Activated naive CD8-positive, alpha-beta T cell treated with anti-CD3 and anti-CD28 coated beads for 36 hours (primary cell): ENCODE measurements at places on chromosomes 5 and 9. TPM values are rescaled to one million over a fixed set of nuclear protein-coding genes. Genes with fewer than 3 reads are reported as not detected.
A peak's percentile ranks its signal among the peaks of the same experiment; 100 is the strongest.

DNA sequence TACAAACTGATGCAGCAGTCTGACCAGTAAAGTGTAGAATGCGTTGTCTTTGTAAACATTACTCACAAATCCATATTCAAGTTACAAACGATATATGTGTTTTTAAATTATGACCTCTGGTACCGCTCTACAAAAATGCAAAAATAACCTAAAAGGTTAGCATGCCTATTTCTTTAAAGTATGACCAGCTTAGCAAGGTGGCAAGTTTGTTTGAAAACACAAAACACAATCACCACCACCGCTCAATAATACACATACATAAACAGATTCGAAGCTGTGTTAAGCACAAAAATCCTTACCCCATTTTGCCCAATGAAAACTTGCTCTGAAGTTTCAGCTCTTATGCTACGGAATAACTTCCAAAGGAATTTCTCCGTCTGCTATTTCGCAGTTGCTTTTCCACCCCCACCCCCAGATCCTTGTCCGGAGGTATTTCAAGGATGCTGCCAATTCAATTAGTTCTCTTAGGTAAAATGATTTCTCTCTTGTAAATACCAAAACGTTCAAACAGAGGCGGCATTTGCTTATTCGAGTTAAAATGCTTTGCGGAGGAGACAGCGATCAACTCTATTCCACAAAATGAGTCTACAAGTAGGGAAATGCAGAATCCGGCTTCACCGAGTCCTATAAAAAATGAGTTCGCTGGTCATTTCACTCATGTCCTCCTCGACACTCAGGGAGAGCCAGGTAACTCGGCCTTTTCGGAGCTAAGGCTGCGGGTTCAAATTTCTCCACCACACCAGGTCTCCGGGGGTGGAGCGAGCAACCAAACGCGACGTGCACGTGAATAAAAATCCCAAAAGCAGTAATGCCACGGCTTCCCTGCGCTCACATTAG lies 1.2 kb downstream of the HOMER1 start:
- peak overlapping the region; percentile 84 for H3K4me3 ChIP-seq
- peak overlapping the region; percentile 63 for H3K27ac ChIP-seq
- peaks cover 52% of the 10 kb centered on the region for H3K4me1 ChIP-seq
- peaks cover 26% of the 10 kb centered on the region for H3K27me3 ChIP-seq
- H3K36me3 ChIP-seq = peaks cover 14% of the 10 kb centered on the region

The KCNT1 gene
- not detected for total RNA-seq

The ANP32B gene
- total RNA-seq = 405 TPM

DNA sequence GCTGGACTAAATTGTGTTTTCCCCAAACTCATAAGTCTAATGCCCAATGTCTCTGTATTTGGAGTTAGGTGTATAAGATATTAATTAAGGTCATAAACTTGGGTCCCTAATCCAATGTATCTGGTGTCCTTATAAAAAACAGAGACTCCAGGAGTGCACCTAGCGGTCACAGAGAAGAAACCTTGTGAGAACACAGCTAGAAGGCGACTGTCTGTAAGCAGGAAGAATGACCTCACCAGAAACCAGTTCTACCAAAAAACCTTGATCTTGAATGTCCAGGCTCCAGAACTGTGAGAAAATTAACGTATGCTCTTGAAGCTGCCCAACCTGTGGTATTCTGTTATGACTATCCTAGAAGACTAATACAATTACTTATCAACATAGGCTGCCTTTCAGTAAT lies 591.7 kb upstream of the PTPRD start:
- no peaks in the 10 kb centered on the region for H3K27me3 ChIP-seq
- H3K4me1 ChIP-seq = no peaks in the 10 kb centered on the region
- no peak for DNase-seq
- no peaks in the 10 kb centered on the region for H3K36me3 ChIP-seq
- no peak overlapping the region for H3K27ac ChIP-seq
- H3K4me3 ChIP-seq = no peak overlapping the region

- DNase-seq = no peak
- H3K36me3 ChIP-seq = no peaks in the 10 kb centered on the region
- H3K4me1 ChIP-seq = no peaks in the 10 kb centered on the region
Observed at GRCh38 chr5:23461576-23461975, 45.8 kb upstream of the PRDM9 start.

GRCh38 chr9:107480386-107480789 lies 9.2 kb downstream of the KLF4 start:
- no peaks in the 10 kb centered on the region for H3K4me1 ChIP-seq
- DNase-seq = no peak
- no peaks in the 10 kb centered on the region for H3K36me3 ChIP-seq

The GMCL2 gene
- total RNA-seq = not detected

DNA sequence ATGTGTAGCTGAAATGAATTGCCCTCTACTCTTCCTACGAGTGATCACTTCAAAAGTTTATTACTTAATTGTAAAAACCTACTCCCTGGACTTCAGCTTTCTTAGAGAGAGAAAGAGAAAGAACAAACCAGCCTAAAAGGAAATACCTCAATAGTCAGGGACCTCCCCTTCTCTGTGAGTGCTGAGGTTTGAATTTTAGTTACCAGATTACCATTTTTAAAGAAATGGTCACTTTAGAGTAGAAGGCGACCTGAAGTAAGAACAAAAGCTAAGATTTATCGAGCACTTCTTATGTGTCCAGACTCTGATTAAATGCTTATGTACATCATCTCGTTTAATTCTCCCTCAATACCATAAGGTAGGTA lies 11.3 kb downstream of the RAPGEF1 start:
- peak overlapping the region; percentile 90 for H3K27ac ChIP-seq
- H3K4me3 ChIP-seq = peak overlapping the region; percentile 73
- peaks cover 34% of the 10 kb centered on the region for H3K36me3 ChIP-seq
- H3K27me3 ChIP-seq = no peaks in the 10 kb centered on the region

DNA sequence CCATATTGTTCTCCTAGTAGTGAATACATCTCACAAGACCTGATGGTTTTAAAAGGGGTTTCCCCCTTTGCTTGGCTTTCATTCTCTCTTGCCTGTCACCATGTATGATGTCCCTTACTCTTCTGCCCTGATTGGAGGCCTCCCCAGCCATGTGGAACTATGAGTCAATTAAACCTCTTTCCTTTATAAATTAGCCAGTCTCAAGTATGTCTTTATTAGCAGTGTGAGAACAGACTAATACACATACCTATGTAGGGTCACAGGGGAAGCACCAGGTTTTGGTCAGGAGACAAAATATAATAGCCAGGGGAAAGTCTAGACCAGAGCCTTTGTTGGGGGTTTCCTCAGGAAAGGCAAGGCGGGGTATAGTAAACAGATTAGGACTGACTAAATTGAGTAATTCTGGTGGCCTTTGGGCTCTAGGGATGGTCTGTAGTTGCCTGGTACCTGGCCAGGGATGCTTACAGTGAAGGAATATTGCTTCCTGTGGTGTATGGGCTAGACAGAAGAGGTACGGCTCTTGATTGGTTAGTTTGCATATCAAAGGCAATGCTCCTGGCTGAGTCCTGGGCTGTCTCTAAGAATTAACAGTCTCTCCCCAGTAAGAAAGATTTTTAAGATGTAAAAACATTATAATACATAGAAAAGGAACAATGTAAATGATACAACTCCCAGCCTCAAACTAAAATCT lies 254.5 kb downstream of the ELAVL2 start:
- H3K27ac ChIP-seq = no peak overlapping the region
- no peak overlapping the region for H3K4me3 ChIP-seq
- no peak for DNase-seq
- no peaks in the 10 kb centered on the region for H3K27me3 ChIP-seq

DNA sequence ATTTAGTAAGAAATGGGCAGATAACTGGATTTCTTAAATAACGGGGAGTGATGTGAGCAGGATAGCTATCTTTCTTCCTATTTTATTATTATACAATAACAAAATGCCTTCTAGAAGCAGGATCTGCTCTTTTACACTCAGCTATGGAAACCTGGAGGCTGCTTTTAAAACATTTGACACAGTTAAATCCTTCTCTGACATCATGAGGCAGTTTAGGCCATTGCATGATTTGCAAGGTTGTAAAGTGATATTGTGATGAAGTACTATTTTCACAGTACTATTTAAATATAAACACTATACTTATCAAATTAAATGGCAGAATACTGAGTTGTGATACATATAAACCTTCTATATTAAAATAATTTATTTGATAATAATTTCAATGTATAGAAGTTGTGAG lies 93.9 kb downstream of the ZSWIM6 start:
- H3K27me3 ChIP-seq = no peaks in the 10 kb centered on the region
- no peak for DNase-seq
- H3K4me3 ChIP-seq = no peak overlapping the region
- H3K4me1 ChIP-seq = peaks cover 19% of the 10 kb centered on the region
- no peak overlapping the region for H3K27ac ChIP-seq
- peaks cover 10% of the 10 kb centered on the region for H3K36me3 ChIP-seq

The TARS1 gene
- total RNA-seq = 299 TPM

- no peaks in the 10 kb centered on the region for H3K4me1 ChIP-seq
- no peaks in the 10 kb centered on the region for H3K36me3 ChIP-seq
Observed at GRCh38 chr5:150999704-151000442, 20.5 kb upstream of the GPX3 start.

GRCh38 chr9:72526901-72527800 lies 5.7 kb downstream of the TMC1 start:
- DNase-seq = peak; percentile 82
- peaks cover 2% of the 10 kb centered on the region for H3K36me3 ChIP-seq
- H3K27me3 ChIP-seq = no peaks in the 10 kb centered on the region
- peaks cover 44% of the 10 kb centered on the region for H3K4me1 ChIP-seq

DNA sequence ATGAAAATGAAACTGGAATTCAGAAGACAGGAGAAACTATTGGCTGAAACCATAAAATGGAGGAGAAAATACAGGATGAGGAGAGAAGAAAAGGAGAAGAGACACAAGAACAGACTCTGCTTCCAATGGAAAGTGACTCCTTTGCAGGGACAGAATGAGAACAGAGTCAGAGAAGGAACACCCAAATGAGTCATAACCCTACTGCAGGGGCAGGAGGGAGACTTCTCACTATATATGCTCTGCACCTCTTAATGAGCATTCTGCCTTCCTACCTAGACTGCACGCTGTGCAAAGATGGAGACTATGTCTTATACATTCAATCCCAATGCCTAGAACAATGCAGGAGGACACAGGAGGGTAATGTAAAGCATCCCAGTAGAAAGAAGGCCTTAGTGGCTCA lies 2.1 kb downstream of the SAXO1 start:
- no peak for DNase-seq
- peaks cover 3% of the 10 kb centered on the region for H3K36me3 ChIP-seq
- H3K4me3 ChIP-seq = no peak overlapping the region
- H3K27me3 ChIP-seq = peaks cover 6% of the 10 kb centered on the region
- no peak overlapping the region for H3K27ac ChIP-seq
- H3K4me1 ChIP-seq = peaks cover 12% of the 10 kb centered on the region

The HCN1 gene
- total RNA-seq = not detected

The OR1J2 gene
- not detected for total RNA-seq

DNA sequence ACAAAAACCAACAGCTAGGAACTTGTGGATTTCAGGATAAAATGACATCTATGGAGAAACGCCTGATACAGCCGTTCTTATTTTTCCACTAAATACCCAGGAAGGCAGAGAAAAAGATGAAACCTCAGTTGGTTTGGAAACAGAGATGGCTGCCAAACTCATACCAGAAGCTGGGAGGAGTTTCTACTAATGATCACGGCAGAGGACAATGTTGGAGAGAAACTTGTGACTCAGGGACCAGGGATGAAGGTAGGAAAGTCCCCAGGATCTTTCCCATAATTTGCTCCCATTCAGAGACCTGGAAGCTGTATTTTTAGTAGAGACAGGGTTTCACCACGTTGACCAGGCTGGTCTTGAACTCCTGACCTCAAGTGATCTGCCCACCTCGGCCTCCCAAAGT lies 187.1 kb upstream of the IER5L start:
- H3K4me3 ChIP-seq = no peak overlapping the region
- no peaks in the 10 kb centered on the region for H3K4me1 ChIP-seq
- no peak overlapping the region for H3K27ac ChIP-seq
- peaks cover 2% of the 10 kb centered on the region for H3K36me3 ChIP-seq
- H3K27me3 ChIP-seq = no peaks in the 10 kb centered on the region

DNA sequence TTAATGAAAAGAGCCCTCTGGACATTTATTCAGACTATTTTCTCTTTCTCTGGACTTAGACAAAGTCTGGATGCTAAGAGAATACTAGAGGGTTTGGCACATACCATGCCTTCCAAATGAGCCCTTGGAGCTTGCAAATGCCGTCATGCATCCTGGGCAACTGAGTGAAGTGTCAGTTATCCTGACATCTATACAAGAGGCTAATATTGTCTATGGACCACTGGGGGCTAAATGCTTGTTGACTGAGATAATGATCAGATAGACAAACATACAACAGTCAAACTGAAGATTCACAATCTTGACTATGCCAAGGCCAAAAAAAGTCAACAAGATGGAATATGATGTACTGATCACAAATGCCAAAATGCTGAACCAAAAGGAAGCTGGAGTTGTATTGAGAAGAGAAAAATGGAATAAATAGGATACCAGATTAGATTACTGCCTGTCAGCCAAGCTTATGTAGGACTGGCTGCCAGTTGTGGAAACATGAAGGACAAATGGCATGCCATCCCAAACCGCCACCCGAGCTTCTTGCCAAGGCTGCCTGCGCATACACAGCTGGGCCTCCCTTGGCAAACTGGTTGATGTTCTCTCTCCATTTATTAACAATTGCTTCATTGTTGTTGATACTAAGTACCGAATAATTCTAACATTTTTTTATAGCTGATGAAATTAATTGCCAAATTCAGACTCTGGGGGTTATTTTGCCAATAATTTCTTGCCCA lies 240.1 kb upstream of the GRAMD2B start:
- H3K4me3 ChIP-seq = no peak overlapping the region
- H3K4me1 ChIP-seq = no peaks in the 10 kb centered on the region
- DNase-seq = no peak
- no peak overlapping the region for H3K27ac ChIP-seq
